ENCODE measurements at places on chromosomes 7 and 10.

DNA sequence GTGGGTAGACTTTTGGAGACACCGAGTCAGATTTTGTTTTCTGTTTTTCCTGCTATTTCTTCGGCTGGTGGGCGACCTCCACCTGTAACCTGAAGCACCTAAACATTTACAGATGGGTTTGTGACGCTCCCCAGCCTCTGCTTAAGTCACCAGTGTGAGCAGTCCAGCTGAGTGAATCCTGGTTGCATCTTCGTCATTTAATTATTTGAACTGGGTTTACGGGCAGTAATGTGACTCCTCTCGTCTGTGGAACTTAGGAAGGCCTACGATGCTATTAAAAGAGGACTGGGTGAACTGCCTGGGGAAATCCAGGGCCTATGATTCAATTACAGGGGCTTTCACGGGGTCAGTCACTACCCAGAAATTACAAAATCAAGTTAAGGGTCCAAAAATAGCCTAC, 52.5 kb downstream of the WNT2 start:
- DNase-seq, result no peak

DNA sequence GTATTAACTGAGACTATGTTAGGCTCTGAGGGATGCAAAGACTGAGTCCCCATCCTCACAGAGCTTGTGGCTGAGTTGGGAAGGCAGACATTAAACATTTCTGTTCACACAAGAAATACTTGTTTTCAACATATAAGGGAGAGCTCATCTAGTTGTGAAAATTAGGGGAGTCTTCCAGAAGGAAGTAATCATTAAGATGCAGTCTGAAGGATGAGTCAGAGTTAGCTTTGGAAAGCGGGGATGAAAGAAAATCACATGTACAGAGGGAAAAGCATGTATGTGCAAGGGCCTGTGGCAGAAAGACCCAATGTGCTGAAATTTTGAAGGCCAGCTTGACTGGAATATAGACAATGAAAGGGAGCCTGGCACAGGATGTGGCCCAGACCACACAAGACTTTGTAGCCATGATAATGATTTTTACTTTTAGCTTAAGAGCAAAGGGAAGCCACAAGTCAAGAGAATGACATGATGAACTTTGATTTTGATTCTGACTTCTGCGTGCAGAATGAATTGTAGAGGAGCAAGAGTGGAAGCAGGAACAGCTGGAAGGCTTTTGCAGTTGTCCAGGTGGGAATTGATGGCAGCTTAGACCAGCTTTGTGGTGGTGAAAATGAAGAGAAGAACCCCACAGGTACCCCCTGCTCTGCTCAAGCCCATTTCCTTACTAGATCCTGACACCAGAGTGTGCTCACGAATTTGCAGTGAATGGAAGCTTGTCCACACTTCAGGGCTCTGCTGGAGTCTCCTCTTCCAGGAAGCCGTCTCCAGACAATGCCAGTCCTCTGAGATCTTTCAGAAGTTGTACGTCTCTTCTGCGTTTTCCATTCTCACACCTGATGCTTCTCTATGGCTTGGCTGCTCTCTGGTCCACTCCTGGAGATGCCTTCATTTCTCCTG, 115.6 kb downstream of the ATXN7L1 start:
- DNase-seq, result peak; percentile 21

DNA sequence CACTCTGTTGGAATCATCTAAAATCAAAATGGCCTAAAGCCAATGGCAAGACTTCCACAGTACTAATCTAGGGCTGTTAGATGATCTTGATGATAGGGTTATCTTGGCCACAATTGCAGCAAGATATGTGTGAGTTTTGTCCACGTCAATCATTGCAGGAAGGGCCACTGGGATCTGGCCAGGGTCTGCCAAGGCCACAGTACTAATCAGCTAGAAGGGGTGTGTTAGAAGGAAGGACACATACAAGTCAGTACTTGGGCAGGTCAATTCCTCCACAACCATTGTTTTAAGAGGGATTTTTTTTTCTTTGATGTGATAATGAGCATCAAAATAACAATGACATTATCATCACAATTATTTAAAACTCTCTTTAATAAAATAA, 1.6 kb downstream of the LMOD2 start:
- DNase-seq, result no peak

DNA sequence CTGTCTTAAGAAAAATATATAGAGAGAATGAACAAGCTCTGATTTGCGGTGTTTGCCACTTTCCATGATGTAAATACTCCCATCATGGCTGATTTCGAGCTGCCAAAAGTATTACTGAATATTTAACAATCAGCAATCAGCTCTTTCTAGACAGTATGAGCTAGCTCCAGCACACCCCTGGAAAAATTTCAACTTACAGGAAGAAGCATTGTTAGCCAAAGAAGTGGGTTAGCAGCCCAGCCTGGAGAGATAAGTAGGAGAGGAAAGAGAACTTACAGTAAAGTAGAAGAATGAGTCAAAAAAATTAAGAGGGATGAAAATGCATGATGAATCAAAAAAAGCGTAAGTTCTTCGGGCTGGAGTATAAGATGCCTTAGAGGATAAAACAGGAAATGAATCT, 60.6 kb upstream of the ANK3 start:
- no peak for DNase-seq

- no peak for DNase-seq
These were observed 8.8 kb downstream of the MXI1 start for GRCh38 chr10:110216240-110216639.

DNA sequence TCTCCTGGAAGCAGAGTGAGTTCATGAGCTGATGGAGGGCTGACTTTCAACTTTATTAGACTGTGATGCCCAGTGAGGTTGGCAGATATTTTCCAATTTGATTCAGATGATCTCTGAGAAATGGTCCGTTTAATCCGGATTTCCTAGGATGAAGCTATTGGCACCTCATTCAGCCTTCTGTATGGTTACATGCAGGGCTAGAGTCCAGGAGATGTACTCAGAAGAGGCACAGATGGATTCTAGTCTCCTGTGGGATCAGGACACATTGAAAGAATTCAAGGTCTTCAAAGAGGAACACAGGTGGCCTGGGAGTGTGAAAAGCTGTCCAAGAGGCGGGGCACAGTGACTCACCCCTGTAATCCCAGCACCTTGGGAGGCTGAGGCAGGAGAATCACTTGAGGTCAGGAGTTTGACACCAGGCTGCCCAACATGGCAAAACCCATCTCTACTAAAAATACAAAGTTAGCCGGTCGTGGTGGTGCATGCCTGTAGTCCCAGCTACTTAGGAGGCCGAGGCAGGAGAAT, 23.0 kb upstream of the RHEB start:
- DNase-seq, result no peak

- no peak for DNase-seq
These were observed 3.5 kb downstream of the CRHR2 start for GRCh38 chr7:30678805-30679204.

DNA sequence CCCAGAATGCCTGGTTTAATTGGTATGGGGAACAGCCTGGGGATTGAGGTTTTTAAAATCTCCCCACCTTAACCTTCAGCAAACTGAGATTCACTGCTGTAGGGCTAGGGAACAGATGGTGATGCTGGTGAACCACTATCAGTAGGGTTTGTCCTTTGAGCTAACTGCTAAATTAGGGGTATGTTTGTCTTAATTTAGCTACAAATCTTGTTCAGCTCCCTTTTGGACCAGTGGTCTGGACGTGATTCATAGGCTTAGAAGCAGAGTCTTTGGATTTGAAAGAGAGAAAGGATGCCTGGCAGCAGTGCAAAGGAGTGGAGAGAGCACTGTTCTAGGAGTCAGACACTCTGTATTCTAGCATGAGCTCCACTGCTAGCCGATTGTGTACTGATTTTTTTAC, 2.8 kb downstream of the HDAC9 start:
- DNase-seq, result no peak
